ENCODE measurements at places on chromosomes 6 and 20. TPM values are rescaled to one million over a fixed set of nuclear protein-coding genes. Genes with fewer than 3 reads are reported as not detected.

DNA sequence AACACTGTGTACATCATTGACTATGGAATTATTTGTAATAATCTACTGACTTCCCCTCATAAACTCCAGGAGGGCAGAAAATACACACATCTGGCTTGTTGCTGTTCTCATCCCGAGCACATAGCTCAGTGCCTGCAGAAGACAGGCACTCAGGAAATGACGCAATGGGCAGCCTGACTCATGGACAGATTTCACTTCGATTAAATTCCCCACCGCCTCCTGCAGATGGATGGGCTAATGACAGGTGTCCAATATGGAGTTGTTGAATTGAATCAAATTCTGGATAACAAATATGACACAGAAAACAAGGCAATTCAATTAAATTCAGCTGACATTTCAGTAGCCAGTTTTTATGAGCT lies 9.1 kb downstream of the ANKRD60 start:
- DNase-seq, result no peak

GRCh38 chr6:1391800-1392309 lies 2.5 kb downstream of the FOXF2 start:
- DNase-seq, result no peak

Gene RGS17
- 0.32 TPM for total RNA-seq

- no peak for DNase-seq
These were observed 122.3 kb downstream of the PREX1 start for GRCh38 chr20:48705240-48706115.

DNA sequence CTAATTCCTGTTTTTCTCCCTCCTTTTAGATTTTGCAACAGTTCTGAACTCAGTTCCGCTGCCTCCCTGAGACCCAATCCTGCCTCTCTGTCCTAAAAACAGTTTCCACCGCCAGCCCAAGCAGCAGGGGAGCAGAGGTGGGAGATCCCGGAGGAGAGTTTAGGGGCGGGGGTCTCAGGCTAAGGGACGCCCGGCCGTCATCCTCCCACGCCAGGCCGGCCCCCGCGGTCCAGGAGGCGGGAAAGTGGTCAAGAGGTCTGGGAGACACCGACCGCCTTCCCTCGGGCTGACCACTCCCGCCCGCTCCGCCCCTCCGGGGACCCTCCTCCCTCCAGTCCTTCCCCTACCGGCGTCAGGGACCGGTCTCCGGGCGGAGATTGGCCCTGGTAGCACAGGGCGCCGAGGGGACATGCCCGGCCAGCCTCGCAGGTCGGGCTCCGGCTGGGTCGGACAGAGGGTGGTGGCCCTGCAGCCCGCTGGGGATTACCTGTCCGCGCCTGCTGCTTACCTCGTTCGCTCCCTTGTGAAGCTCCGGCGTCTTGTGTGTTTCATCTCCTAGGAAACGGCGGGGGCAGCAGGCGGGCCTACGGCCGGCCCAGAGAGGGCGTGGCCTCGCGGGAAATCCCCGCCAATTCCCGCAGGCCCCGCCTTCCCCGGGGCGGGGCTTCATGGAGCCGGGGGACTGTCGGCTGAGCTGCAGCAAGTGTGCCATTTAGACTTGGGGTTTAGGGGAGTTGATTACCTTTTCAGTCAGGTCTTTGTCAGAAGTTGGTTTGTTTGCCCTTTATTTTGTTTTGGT lies at the start of gene MAK:
TSS of gene MAK (minus strand) at position 545 of the 799 bp plus-strand sequence. CDS start 7,891 bp downstream, outside the sequence.
- peak; percentile 82 for DNase-seq

- no peak for DNase-seq
These were observed 150.6 kb downstream of the QKI start for GRCh38 chr6:163565140-163565539.

Gene COL10A1
- total RNA-seq, result not detected

Gene MOCS1
- 4.6 TPM for total RNA-seq

Gene DOK5
- not detected for total RNA-seq

Gene C20orf144
- total RNA-seq, result 0.07 TPM

DNA sequence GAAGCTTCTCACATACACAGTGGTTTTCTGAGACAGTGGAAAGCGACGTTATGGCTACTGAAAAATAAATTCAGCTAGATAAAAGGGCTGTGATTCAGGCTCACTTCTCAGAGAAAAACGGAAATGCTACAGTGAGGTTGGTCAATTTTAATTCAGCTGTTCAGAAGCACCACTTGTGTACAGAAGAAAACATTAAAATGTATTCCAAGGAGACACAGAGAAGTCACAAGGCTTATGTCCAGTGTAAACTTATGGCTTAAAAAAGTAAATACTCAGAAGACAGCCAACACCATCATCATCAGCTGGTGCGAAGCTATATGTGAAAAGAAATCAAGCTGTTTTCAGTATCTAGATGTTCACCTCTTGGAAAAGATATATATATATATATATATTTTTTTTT lies 68.6 kb downstream of the ABHD12 start:
- DNase-seq, result no peak

- DNase-seq, result no peak
These were observed 100.1 kb downstream of the MYB start for GRCh38 chr6:135281227-135281626.

GRCh38 chr6:84635081-84635761 lies 129.2 kb downstream of the TBX18 start:
- DNase-seq, result no peak

DNA sequence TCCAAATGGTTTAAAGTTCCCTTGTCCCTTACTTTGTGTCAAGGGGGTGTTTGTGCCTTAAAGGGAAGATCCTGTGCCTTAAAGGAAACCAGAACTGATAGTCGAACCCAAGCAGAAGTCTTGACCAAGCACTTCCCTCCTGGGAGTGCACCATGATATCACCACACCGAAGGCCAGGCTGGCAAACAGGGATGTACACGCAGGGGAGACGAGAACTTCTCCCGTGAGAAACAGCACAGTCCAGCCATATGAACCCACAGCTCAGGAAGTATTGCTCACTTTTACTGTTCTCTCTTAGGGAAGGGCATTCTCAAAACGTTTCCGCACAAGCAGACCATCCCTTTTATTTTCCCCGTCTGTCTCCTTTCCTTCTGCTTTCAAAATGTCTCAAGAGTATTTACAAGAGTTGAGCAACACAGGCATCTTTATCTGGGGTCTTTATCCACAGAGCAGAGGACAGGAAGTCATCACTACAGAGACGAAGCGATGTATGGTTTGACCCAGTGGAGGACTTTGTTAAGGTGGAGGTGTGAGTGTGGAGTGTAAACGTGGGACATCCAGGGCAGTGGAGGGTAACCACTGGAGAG lies 12.8 kb upstream of the SERPINB1 start:
- DNase-seq, result no peak

DNA sequence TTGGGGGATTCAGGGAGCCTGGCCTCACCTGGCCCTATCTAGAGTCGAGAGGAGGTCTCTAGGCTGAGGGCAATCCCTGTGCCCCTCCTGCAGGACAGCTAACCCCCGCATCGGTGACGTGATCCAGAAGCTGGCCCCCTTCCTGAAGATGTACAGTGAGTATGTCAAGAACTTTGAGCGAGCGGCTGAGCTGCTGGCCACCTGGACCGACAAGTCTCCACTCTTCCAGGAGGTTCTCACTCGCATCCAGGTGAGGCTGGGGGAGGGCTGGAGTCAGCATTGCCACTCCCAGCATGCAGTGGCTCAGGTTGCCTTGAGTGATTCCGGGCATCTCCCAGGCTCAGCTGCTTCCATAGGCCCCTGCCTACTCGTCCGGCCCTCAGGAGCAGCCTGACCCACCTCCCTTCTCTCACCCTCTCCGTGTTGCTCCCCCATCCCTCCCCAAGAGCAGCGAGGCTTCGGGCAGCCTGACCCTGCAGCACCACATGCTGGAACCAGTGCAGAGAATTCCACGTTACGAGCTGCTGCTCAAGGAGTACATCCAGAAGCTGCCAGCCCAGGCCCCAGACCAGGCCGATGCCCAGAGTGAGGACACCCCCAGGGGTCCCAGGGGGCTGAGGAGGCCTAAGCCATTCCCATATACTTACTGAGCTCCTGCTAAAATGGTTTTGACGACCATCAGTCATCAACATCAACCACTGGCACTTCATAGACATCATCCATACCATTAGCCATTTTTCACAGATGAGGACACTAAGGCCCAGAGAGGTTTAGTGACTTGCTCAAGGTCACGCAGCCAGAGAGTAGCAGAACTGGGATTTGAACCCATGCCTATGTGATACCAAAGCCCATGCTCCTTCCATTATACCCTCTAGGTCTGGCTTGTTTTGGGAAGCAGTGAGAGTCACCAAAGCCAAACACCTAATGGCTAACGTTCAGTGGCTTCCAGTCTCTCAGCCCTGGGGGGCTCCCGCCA lies 8.3 kb downstream of the FGD2 start:
- DNase-seq, result no peak
